Adrenal gland (tissue), 19 donors: ENCODE measurements at places on chromosomes 1 and 21. TPM values are rescaled to one million over a fixed set of nuclear protein-coding genes. Genes with fewer than 3 reads are reported as not detected.

Gene SAMD13
- polyA plus RNA-seq, result 2.0 TPM

Gene OR2L3
- not detected for polyA plus RNA-seq

DNA sequence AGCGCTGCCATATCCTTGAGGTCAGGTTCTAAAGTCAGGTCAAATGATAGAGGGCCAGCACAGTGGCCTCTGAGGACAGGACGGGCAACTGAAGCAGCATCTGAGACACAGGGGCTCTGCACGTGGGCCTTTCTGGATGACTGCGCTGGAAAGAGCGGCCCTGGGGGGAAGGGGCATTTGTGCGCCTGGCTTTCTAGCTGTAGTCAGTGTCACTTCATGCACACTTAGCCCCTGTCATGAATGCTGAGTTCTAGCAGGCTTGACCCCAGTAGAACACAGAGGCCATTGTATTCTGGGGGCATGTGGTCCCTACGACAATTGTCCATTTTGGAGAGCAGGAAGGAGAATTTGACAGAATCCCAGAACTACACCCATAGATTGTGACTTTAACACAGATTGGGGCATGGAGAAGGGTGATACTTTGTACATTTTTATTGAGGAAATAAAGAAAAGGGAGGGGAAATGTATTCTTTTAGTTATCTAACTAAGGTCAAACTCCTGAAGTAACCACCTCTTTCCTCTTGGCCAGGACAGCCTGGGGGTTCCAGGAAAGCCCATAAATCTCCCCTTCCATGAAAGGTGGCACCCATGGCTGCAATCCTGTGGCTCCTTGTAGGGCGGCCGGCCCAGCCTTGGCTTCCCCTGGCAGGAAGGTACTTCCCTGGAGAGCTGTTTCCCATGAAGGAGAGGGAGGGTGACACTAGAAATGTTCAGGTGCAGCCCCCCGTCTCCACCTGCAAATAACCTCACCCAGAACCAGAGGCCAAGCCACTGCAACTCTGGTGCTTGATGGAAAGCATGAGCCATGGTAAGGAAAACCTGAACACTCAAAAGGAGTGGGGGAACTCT, 34.4 kb downstream of the NTPCR start:
- DNase-seq, result no peak

Gene PPIH
- 39.3 TPM for polyA plus RNA-seq

- DNase-seq, result no peak
Observed at GRCh38 chr1:119293797-119294196, 74.8 kb upstream of the HAO2 start.
